ENCODE measurements at places on chromosomes 13 and 19. TPM values are rescaled to one million over a fixed set of nuclear protein-coding genes. Genes with fewer than 3 reads are reported as not detected.

PLK5 gene
- total RNA-seq: not detected

MYO16 gene
- total RNA-seq: under 0.01 TPM

IL12RB1 gene
- total RNA-seq: not detected

GNG7 gene
- 5.7 TPM for total RNA-seq

CYP2A7 gene
- not detected for total RNA-seq

ALOX5AP gene
- 1.2 TPM for total RNA-seq

GRCh38 chr13:79060216-79060615 lies 345.8 kb downstream of the RBM26 start:
- H3K27me3 ChIP-seq: no peaks in the 10 kb centered on the region
- no peaks in the 10 kb centered on the region for H3K36me3 ChIP-seq
- H3K27ac ChIP-seq: no peak overlapping the region
- no peak for DNase-seq
- no peaks in the 10 kb centered on the region for H3K4me1 ChIP-seq
- H3K4me3 ChIP-seq: no peak overlapping the region

DNA sequence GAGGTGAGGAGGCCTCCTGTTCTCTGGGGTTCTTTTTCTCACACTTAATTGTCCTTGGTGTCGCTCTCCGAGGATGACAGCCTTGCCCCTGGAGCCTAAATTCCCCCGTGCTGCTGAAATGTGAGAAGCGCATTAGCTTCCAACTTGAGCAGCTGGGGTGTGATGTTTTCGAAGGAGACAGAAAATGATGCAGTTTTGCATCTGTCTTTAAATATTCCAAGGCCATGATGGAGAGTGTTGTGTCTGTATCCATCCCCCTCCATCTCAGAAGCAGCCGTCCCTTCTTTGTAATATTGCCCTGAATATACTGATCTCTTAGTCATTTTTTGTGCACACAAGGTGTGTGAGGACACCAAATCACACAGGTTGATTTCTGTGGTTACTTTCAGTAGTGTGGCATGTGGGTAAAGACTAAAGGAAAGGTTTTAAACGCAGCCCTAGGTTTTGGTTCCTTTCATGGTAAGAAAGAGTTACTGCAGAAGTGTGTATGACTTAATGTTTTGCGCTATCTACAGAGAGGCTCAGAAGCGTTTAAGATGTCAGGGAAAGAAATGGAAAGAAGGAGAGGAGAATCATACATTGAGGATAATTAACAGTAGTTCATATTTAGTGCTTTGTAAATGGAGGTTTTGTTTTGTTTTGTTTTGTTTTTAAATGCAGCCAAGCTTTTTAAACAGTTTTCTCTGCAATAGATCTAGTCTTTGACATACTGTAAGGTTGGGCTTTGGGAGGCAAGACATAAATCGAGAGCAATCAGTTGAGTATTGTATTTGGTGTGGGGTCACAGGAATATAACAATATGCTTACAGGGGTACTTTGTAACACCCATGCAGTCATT lies 1.6 kb downstream of the NBEA start:
- H3K27me3 ChIP-seq: peaks cover 17% of the 10 kb centered on the region
- no peaks in the 10 kb centered on the region for H3K36me3 ChIP-seq
- no peak for DNase-seq
- H3K4me3 ChIP-seq: peak overlapping the region; percentile 92
- H3K27ac ChIP-seq: peak overlapping the region; percentile 84

GRCh38 chr13:73039201-73040108 lies 19.4 kb upstream of the KLF5 start:
- no peak overlapping the region for H3K4me3 ChIP-seq
- peak overlapping the region; percentile 71 for H3K27ac ChIP-seq
- no peak for DNase-seq
- no peaks in the 10 kb centered on the region for H3K36me3 ChIP-seq
- H3K27me3 ChIP-seq: no peaks in the 10 kb centered on the region
- peaks cover 5% of the 10 kb centered on the region for H3K4me1 ChIP-seq

GRCh38 chr19:18809149-18809868 lies 18.2 kb upstream of the COMP start:
- no peaks in the 10 kb centered on the region for H3K36me3 ChIP-seq
- DNase-seq: peak; percentile 36
- peaks cover 3% of the 10 kb centered on the region for H3K4me1 ChIP-seq
- peaks cover 3% of the 10 kb centered on the region for H3K27me3 ChIP-seq
- H3K27ac ChIP-seq: peak overlapping the region; percentile 57

DNA sequence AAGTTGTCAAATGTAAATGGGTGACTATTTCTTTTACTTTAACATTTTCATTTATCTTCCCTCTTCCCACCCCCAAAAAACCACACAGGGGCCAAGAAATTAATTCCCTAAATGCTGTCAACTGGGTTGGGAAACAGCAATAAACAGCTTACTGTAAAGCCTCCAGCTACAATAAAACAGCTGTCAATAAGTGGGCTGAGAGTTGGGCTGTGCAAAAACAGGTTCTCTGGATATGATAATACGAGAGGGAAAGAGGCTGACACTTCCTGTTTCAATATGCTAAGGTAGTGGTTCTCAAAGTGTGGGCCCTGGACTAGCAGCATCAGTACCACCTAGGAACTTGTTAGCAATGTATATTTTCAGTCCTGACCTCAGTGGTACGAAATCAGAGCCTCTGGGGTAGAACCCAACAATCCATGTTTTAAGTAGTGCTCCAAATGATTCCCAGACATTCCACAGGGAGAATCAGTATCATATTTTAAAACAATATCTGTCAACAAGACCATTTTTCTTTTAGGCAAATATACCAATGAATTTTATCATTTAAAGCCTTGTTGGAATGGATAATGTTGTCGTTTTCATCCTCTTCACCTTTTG lies 8.4 kb downstream of the PCDH9 start:
- H3K4me1 ChIP-seq: no peaks in the 10 kb centered on the region
- H3K4me3 ChIP-seq: no peak overlapping the region
- no peak for DNase-seq
- H3K27ac ChIP-seq: no peak overlapping the region
- no peaks in the 10 kb centered on the region for H3K36me3 ChIP-seq
- no peaks in the 10 kb centered on the region for H3K27me3 ChIP-seq

- no peak overlapping the region for H3K4me3 ChIP-seq
- no peak overlapping the region for H3K27ac ChIP-seq
- H3K27me3 ChIP-seq: no peaks in the 10 kb centered on the region
- H3K36me3 ChIP-seq: no peaks in the 10 kb centered on the region
- no peak for DNase-seq
Observed at GRCh38 chr13:70905035-70905434, 796.8 kb upstream of the KLHL1 start.

DNA sequence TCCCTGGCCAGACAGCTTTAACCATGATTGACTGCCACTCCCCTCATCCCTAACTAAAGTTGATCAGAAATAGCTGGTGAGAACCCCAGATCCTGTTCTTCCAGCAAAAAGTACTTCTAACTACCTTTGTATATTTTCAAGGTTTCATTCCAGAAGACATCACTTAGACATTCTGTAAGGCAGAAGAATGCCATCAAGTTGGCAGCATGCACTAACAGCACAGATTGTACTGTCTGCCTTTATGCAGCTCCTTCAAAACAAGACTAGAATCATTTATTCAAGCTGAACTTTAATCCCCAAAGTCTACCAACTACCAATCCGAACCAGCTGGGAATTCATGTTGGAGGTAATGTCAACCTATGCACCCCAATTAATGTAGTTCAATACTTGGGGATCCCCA lies 167.6 kb upstream of the KLHL1 start:
- H3K36me3 ChIP-seq: no peaks in the 10 kb centered on the region
- no peaks in the 10 kb centered on the region for H3K4me1 ChIP-seq
- H3K27me3 ChIP-seq: no peaks in the 10 kb centered on the region
- no peak overlapping the region for H3K27ac ChIP-seq

DNA sequence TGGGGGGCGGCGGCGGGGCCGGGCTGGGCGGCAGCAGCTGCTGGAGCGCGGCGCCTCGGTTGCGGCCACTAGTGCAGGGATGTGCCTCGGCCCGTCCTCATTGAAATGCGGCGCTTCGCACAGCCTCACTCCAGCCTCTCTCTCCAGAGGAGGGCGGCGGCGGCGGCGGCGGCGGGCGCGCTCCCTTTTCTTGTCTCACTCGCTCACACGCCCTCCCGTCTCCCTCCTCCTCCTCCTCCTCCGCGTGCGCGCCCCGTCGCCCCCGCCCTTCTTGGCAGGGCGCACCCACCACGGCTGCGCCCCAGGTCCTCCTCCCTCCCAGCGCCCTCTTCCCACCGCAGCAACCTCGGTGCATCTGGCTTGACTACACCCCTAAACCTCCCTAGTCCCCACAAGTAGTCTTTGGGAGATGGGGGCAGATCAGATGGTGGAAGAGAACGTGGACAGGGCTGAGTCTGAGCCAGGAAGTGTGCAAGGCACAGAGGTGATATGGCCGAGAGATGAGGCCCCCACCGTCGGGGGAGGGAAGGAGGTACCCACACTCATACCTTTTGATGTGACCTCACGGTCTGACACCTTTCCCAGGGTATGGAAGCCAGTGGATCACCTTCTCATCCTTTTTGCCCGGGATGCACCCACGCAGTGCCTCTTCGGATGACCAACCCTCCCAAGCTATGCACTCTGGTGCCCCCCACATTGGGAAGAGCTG lies at the start of gene DCLK1:
Gene DCLK1 (minus strand): TSS at position 161 of the 709 bp plus-strand sequence.
- peak; percentile 21 for DNase-seq
- H3K36me3 ChIP-seq: no peaks in the 10 kb centered on the region
- H3K27ac ChIP-seq: peak within 1 kb of the TSS; percentile 22
- H3K4me3 ChIP-seq: peak within 1 kb of the TSS; percentile 46
- no peaks in the 10 kb centered on the region for H3K4me1 ChIP-seq
- H3K27me3 ChIP-seq: peaks cover 37% of the 10 kb centered on the region

DNA sequence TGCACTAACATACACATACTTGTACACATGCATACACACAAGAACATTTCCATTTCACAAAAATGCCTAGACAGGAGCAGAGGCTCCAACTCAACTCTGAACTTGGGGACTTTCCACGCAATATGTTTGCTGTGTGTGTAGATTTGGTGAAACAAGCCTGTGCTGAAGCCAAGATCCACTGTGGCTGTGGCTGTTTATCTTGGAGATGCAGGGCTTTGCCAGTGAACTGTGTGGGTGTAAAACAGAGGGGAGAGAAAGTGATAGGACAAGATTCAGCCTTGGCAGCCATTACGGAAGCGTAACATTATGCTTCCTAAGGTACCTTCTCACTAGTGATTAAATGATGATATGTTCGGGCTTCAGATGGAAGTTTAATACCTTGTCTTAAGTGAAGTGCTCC lies 73.2 kb upstream of the MBNL2 start:
- no peak overlapping the region for H3K27ac ChIP-seq
- no peaks in the 10 kb centered on the region for H3K27me3 ChIP-seq
- no peaks in the 10 kb centered on the region for H3K36me3 ChIP-seq
- H3K4me1 ChIP-seq: no peaks in the 10 kb centered on the region
- no peak overlapping the region for H3K4me3 ChIP-seq
- no peak for DNase-seq

GRCh38 chr19:3931041-3931440 lies 1.8 kb upstream of the NMRK2 start:
- no peaks in the 10 kb centered on the region for H3K4me1 ChIP-seq
- peak; percentile 14 for DNase-seq
- no peaks in the 10 kb centered on the region for H3K36me3 ChIP-seq
- H3K4me3 ChIP-seq: no peak overlapping the region
- H3K27ac ChIP-seq: no peak overlapping the region

- no peaks in the 10 kb centered on the region for H3K4me1 ChIP-seq
- no peak for DNase-seq
- no peaks in the 10 kb centered on the region for H3K27me3 ChIP-seq
- H3K36me3 ChIP-seq: no peaks in the 10 kb centered on the region
Observed at GRCh38 chr13:51773515-51773914, 30.4 kb downstream of the DHRS12 start.

DNA sequence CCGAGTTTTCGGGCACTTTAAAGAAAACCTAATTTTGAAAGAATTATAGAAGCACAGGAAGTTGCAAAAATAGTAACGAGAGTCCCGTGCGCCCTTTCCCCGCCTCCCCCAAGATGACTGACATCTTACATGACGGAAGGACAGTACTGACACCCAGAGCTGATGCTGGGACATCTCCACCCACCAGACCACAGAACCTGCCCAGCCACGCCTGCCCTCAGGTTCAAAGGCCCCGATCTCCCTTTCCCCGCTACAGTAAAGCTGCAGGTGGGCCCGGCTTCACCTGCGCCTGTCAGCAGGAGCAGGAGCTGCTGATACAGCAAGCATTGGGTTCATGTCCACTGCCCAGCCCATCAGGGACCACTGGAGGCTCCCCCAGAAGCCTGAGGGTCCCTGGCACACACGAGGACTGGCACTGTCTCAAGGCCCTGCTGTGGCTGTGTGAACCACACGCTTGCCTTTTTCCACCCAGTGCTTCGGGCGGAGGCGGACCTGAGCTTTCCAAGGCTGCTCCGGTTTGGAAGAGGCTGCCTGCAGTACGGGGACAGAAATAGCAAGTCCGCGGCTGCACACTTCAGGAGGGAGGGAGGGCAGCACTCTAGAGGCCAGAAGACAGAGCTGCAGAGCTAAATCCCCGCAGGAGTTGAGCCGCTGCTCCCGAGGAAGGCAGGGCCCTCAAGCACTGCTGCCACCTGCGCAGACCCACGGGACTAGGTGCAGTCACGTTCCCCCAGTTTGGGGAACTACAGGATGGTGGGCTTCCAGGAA lies 8.7 kb downstream of the MAP2K2 start:
- no peak overlapping the region for H3K27ac ChIP-seq
- DNase-seq: peak; percentile 65
- H3K4me1 ChIP-seq: no peaks in the 10 kb centered on the region
- peaks cover 28% of the 10 kb centered on the region for H3K36me3 ChIP-seq
- no peak overlapping the region for H3K4me3 ChIP-seq

DNA sequence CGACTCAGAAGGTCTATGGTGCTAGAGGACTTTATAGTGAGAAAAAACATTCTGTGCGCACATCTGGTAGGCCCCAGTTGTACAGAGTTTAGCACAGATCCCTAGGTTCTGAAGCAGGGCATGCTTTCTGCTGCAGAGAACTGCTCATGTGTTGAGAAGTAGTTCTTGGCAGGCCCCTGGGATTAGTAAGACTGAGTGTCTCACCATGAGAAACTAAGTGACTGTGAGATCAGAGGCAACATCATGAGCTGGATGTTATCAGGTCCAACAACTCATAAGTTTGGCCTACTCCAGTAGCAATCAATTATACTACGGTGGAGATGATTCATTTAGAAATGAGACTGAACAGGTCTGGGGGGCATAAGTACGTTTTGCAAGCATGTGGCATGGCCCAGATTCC lies 507.4 kb upstream of the KLF12 start:
- no peaks in the 10 kb centered on the region for H3K36me3 ChIP-seq
- no peak for DNase-seq
- no peaks in the 10 kb centered on the region for H3K27me3 ChIP-seq

Measured in transverse colon (tissue), 4 donors.